ENCODE measurements at places on chromosomes 3 and 15.
A peak's percentile ranks its signal among the peaks of the same experiment; 100 is the strongest.

GRCh38 chr3:63972987-63973386 is 50.3 kb downstream of the PSMD6 start:
- no peak for DNase-seq

DNA sequence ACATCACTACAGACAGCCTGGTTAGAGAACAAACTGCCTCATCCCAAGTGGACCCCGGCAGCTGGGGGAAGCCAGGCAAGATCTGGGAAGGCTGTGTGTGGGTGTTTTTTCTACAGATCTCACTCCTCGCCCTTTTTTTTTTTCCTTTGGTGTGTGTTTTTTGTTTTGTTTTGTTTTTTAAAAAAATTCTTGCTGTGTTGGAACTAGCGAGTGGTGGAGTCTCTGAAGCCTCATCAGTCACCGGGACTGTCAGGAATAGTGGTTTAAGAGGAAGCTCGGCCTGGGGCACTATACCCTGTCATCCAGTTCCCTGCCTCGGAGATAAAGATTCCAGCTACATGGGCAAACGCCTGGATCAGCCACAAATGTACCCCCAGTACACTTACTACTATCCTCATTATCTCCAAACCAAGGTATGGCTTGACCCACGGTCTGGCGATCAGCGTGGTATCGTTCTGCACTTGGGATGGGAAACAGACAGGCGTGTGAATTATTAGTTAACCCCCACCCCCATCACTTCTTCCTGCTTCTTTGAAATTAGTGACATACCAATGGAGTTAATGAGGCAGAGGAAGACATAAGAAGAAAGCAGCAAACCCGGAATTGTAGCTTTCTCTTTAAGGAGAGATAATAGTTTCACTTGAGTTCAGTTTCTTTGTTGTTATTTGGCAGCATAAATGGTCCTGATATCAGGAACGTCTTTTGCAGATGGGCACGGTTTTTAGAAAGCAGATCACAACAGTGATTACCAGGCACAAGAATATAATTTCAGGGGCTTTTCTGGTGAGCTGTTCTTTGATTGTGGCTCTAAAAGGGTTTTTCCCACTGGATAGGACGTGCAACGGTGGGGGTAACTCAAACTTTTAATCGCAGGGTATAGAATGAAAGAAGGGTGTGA is 722 bp downstream of the RBMS3 start:
- no peak for DNase-seq

- DNase-seq: no peak
Observed at GRCh38 chr3:127585163-127585812, 5.2 kb downstream of the TPRA1 start.

GRCh38 chr15:67967871-67968431 is 86.2 kb upstream of the PIAS1 start:
- DNase-seq: no peak

- no peak for DNase-seq
Observed at GRCh38 chr15:90482124-90483011, 47.4 kb upstream of the CRTC3 start.

DNA sequence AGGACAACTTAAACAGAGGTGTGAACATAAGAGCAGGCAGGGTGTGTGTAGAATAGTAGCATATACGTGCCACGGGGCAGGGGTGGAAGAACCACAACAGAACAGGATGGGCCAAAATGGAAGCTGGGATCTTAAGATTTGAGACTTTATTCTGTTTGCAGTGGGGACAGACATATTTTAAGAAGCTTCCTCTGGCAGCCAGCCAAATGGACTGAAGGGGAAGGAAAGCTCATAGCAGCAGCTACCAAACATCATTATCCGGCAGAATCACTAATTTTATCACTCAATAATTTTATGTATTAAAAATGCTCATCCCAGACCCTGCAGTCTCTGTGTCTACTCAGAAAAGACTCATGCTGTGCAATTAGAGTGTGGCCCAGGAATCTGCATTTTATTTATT is 130.9 kb upstream of the CTDSPL start:
- no peak for DNase-seq

DNA sequence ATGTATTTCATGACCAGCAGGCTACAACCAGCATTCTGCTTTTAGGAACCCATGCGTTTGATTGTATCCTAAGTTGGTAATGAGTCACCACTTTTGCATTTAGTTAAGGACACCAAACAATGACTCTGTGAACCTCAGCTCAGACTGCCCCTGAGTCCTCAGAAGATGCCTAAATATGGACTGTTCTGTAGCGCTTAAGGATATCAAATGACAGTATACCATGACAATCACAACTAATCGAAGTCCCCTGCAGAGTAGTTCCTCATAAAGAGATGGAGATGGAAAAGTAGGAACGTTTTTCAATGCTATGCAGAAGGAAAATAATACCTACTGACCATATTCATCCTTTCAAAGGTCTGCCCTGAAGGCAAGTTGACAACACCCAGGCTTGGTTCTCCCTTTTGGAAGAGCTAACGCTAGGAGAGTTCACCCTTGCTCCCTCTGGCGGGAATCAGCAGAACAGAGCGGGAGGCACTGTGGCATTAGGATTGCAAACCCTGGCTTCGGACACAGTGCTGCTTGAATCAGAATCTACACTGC is 508.6 kb downstream of the FHIT start:
- peak; percentile 35 for DNase-seq

- DNase-seq: no peak
Observed at GRCh38 chr3:38626171-38626570, 23.3 kb downstream of the SCN5A start.

GRCh38 chr3:194306771-194307640 is 44.1 kb downstream of the CPN2 start:
- no peak for DNase-seq

GRCh38 chr3:147413686-147414389 is 4.7 kb downstream of the ZIC1 start:
- DNase-seq: no peak

- DNase-seq: no peak
Observed at GRCh38 chr15:89494031-89494430, 2.4 kb downstream of the RHCG start.

GRCh38 chr3:53817211-53817610 is 29.0 kb downstream of the CHDH start:
- DNase-seq: no peak

GRCh38 chr3:170717410-170718402 is 131.8 kb upstream of the SLC7A14 start:
- DNase-seq: no peak

GRCh38 chr3:195448205-195448875 is 5.5 kb upstream of the ACAP2 start:
- DNase-seq: no peak
